ENCODE measurements at places on chromosomes 6 and 20.

DNA sequence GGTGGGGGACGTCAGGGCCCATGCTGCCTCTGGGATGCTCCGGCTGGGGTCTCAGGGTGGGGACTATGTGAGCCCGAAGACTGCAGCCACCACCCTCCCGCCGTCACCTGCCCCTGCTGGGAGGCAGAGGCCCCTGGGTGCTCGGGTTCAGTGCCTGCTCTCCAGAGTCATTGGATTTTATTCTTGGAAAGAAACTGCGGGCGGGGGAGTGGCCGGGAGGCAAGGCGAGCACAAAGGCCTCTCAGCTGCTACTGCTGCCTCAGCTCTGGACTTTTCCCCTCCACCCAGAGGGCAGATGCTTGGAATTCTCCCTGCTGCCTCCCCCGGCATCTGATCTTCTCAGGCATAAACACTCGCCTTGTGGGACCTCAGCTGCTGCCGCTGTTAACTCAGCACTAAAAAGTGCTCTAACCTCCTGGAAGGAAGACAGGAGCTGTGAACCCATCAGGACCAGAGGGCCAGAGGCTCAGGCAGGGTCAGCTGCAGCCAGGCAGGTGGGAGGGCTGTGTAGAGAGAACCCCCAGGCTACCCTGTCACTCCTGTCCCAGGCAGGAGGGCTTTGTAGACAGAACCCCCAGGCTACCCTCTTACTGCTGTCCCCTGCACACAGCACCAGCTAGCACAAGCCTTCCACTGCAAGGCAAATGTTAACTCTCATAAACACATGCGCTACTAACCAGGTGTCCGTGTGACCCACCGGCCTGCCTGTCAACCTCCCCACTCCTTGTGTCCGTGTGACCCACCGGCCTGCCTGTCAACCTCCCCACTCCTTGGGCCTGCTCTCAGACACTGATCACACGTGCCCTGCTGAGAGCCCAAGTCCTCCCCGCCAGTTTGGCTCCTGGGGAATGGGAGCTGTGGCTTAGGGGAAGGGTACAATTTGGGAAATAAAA is 9.4 kb upstream of the FRMD1 start:
- peak; percentile 10 for DNase-seq

DNA sequence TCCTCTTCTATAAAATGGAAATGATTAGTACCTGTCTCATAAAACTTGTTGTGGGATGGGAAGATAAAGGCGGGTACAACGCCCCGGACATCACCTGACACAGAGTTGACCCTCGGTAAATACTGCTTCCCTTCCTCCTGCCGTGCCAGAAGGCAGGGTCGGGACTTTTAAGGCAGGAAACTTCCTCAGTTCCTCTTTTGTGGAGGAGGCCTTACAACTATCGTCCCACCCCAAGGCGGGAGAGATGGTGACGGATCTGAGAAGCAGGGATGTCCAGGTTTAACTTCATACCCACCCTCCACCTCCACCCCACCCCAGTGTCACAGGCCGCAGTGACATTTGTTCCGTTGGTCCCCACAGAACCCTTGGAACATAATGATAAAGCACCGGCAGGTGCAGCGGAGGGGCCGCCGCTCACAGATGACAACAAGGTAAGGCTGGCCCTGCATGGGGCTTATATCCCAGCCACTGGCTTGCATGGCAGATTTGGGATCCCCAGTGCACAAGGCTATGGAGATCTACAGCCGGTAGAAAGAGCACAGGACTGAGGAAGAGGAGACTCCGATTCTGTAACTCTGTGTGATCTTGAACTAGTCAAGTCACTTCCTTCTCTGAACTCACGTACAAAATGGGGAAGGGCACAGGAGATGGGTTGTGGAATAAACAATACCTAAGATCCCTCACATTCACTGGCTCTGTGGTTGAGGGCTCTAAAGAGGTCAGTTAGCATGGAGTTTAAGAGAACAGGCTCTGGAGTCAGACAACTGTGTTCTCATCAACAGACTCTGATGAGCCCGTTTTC is 764 bp downstream of the DNTTIP1 start:
- no peak for DNase-seq

DNA sequence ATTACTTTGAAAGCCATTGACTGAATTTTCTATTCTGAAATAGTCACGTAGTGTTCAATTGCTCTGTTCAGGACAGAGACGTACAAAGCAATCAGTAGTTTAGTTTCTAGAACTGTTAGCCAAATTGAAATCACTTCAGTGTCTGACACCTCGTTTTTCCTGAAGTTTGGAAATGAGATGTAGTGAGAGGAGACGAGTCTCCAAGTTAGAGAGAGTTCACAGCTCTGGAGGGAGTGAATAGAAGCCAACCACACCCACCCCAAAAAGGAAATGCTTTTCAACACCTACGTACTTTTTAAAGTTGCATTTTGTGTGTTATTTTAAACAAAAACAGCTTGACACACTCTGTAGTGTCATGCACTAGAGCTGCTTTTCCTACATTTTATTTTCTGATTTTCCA is 296.0 kb downstream of the ADGRG6 start:
- DNase-seq = no peak

GRCh38 chr20:22403632-22404361 is 180.6 kb downstream of the FOXA2 start:
- no peak for DNase-seq
